CMK (cell line): ENCODE measurements at places on chromosomes 1 and 21.

DNA sequence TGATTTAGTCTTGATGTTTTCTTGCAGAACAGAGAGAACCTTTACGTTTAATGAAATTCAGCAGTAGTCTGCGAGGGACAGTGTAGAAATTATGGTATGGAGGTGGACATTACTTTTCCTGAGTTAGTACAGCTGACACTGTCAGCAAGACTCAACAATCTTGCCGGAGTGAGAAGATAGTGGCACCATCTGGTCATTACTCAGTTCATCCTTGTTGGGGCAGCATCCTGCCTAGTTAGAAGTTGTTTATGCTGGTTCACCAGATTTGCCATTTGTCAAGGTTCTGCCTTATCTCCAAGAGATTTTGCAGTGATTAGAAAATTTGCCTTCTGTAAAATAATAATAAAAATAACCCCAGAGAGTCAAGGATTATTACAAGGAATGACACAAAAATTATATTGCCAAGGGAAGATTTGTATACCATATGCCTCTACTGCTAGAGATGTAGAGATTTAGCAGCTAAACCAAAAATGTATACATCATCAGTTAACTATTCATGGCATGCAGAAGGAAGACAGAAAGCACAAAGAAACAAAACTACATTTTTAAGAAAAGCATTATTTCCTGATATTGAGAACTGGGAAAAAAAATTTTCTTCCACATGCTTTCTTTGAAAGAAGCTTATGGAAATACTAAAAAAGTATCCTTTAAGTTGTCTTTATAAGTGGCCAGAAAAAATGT, 1967.4 kb downstream of the NCAM2 start:
- DNase-seq, result no peak

DNA sequence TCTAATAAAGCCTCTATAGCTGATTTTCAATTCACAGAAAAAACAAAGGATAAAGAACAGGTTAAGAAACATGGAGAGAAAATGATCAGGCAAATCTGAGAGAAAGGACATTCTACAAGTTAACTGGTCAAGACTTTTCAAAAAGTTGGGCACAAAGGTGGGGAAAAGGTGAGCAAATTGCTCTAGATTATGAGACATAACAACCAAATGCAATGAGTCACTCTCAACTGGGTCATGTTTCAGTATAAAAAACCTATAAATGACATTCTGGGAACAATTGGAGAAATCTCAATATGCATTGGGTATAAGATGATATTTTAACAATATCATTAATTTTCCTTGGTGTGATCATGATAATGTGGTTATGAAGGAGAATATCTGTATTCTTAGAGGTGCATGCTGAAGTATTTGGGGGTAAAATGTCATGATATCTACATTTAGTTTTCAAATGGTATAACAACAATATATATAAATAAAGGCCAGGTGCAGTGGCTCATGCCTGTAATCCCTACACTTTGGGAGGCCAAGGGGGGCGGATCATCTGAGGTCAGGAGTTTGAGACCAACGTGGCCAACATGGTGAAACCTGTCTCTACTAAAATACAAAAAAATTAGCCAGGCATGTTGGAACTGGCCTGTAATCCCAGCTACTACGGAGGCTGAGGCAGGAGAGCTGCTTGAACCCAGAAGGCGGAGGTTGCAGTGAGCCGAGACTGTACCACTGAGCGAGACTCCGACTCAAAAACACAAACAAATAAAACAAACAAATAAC, 27.0 kb downstream of the ANKRD13C start:
- DNase-seq, result no peak

- no peak for DNase-seq
These were observed 185.6 kb downstream of the DAB1 start for GRCh38 chr1:57238233-57238781.

DNA sequence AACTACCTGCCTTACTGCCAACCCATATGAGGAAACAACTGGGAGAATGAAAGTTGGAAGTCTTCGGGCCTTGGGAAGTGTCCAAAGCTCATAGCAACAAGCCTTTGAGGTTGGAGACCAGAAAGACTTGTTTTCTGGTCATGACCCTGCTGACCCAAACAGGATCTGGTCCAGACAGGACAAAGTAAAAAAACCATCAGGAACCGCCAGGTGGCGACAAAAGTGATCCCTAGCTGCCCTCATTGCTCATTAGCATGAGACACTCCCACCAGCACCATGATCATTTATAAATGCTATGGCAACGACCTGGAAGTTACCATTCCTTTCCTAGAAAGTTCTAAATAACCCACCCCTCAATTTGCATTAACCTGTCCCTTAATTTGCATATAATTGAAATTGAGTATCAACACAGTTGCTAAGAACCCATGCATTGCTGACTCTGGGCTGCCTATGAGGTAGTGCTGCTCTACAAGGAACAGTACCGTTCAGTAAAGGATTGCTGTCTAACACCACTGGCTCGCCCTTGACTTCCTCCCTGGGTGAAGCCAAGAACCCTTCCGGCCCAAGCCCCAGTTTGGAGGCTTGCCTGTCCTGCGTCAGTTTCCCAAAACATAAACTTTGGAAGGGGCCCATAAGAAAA, 89.0 kb downstream of the URB2 start:
- peak; percentile 27 for DNase-seq

DNA sequence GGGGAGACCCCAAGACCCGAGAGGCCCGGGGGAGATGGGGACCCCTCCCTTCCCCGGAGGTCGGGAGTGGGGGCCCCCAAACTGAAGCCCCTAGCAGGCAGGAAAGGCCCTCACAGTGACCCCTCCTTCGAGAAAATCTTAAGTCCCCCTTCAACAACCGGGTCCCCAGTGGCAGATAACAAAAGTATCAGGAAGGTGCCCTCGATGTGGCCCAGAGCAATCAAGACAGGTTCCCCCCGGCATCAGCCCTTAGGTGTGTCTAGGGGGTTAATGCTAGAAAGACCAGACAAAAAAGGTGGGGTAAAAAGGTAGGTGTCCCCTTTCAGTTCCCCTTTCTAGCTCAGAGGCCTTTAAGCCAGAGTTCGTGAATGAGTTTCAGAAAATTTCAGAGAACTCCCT, 282 bp upstream of the ECE1 start:
- no peak for DNase-seq
